ENCODE measurements at places on chromosomes 13 and 19.
A peak's percentile ranks its signal among the peaks of the same experiment; 100 is the strongest.

DNA sequence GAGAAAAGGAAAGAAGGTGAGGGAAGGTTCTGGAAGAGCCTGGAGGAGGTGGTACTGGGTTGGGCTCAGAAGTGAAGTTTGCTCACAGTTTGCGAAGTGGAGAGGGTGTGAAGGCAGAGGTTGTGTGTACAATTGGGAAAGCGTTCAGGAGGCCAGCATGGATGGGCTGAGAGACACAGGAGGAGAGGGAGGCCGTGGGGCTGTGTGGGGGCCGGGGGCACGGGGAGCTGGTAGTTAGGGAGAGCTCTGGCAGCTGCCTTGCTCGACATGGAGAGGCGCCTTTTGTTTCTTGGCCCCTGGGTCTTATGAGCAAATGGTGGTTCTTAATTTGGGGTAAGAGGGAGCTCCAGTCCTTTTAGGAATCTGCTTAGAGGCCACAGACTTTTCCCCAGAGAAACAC is 16.7 kb downstream of the BICRA start:
- no peak for DNase-seq

DNA sequence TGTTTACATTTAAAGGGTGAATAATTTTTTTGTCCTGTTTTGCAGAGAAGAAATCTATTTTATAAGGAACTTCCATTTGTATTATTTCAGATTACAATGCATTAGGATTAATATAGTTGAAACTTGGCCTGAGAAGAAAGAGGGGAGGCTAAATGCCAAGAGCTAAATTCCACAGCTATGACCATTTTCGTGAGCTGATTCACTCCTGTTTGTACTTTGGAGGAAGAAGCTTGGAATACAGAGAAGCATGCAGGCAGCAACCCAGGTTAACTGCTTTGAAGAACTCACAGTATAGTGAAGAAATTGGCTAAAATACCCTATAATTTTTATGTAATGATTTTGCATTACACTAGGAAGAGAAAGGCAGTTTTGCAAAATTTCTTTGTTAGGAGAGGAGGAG is 309.4 kb upstream of the KLF12 start:
- no peak for DNase-seq

- no peak for DNase-seq
Measured at GRCh38 chr13:55816976-55817601, 1323.6 kb upstream of the PRR20A start.

GRCh38 chr19:19081642-19082151 is 17.9 kb downstream of the SLC25A42 start:
- no peak for DNase-seq

DNA sequence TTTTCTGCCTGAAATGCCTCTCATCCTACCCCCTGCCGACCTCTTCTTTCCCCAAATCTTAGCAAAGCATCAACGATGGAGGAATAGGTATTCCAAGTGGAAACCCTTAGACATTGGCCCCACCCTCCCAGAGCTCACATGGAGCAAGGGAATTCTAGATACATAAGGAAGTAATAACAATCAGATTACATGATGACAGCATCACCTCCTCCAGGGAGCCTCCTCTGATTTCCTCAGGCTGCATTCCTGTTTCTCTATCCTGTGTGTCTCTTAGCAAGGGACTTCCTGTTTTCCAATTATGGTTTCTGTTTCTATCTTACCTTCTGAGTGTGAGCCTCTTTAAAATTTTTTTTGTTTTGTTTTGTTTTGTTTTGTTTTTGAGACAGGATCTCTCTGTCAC is 246.6 kb downstream of the TSHZ3 start:
- no peak for DNase-seq

GRCh38 chr13:37207691-37208451 is 102.4 kb upstream of the CSNK1A1L start:
- DNase-seq, result no peak

DNA sequence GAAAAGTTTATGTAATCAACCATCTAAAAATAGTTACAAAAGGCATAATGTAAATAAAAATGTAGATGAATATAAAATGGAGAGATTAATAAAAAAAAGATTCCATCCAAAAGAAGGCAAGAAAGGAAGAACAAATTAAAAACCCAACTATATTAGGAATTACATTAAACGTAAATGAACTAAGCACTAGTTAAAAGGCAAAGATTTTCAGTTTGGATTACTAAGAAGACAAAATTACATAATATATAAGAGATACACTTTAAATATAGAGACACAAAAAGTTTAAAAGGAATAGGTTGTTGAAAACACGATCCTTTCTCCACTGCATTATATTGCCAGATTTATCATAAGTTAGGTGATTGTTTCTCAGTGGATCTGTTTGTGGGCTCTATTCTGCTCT is 27.3 kb downstream of the NUFIP1 start:
- DNase-seq, result no peak

- no peak for DNase-seq
Measured at GRCh38 chr19:48500830-48501493, 10.7 kb downstream of the LMTK3 start.

- DNase-seq, result no peak
Measured at GRCh38 chr13:67806796-67807195, 576.7 kb upstream of the PCDH9 start.

DNA sequence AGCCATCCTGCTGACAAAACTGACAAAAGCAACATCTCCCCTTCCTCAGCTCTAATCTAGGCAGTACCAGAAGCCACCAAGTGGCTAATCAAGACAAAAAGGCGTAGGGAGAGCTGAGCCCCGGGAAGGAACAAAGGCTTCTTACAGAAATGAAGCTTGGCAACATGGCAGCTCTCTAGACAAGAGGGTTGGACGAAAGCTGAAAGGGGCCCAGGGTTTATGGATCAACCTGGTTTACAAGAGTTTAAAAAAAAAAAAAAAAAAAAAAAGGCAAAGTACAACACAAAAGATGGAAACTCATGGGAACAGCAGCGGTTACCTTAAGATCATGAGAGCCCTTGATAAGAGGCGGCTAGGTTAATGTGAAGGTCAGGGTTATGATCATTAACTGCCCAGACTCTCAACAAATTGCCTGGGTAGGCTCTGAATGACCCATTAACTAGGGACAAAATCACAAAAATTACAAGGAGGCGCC is 14.0 kb downstream of the ZC3H4 start:
- DNase-seq, result no peak

DNA sequence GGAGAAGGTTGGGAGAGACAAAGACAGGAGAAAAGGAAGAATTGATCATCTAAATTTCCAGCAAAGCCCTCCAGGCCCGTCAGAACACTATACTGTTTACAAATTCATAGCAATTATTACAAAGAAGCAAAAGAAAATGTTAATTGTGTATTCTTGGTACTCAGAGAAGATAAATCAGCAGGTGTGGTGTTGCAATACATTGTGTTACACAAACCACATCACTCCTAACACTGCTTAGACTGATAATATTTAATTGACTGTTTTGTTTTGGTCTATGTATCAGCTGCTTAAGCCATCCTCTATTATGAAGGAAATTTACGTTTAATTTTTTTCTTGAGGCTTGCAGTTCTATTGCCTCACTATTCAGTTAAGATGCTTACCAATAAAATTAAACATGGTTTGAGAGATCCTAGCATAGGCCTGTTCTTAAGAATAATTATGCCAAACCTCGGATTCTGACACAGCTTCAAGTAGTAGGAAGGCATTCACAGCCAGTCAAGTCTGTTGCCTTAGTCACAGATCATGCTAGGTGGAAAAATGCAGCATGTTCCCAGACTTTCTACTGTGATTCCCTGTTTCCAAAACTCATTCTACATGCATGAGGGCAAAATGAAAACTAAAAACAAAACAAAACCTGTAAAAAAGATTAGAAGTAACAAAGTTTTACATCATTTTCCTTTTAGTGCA is 129.2 kb downstream of the TBC1D4 start:
- DNase-seq, result no peak

DNA sequence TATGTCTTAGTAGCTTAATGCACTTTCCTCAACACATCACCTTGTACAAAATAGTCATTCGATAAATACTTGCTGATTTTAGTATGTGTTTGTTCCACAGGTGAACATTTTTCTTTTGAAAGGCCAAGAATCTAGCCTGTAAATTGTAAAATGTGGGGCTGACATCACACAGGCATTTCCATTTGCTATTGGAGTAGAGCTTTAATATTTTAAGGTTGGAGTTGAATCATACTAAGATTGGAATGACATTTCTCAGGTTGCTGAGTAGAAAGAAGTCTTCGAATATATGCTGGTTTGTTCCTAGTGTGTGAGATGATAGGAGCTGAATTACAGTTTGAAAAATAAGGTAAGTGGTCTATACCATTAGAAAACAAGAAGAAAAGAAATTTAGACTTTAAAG is 112.3 kb upstream of the FRY start:
- no peak for DNase-seq

DNA sequence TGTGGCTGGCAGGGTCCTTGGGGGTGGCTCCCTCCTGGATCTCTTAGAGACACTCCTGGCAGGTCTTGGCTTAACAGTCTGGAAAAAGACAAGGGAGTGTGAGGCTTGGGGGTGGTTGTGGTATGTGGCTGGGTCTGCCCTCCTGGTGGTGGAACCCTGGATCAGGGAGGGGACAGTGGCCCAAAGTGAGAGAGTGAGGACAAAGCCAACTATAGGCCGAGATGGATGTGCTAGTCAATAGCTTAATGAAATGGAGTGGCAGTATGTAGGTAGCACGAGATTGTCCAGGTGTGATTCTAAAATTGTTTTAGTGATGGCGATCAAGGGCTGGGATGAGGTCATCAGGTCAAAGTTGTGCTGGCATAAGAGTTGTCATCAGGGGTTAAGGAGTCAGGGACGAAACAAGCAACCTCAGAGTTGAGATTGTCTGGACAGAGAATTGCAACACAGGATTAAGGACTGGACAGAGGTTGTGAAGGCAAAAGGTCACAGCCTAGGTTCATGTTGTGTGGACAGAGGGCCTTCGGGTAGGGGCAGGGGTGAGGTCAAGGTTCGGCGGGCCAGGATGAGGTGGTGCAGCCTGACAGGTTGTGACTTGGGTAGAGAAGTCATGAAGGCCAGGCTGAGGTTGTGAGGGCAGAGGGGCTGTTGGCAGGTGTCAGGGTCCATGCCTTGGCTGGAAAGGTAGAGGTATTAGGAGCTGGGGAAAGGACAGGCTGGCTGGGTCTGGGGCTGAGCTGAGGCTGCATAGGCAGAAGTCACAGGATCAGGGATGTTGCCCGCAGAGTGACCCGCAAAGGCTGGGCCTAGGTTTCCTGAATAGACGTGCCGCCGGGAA is 4.5 kb upstream of the RASAL3 start:
- no peak for DNase-seq

- DNase-seq, result no peak
Measured at GRCh38 chr19:30681162-30682100, 309.2 kb downstream of the ZNF536 start.

- no peak for DNase-seq
Measured at GRCh38 chr19:42284066-42284501, 15.0 kb downstream of the CIC start.

- no peak for DNase-seq
Measured at GRCh38 chr19:41784312-41784711, 12.1 kb upstream of the CEACAM3 start.

GRCh38 chr13:39729156-39729555 is 73.7 kb downstream of the COG6 start:
- no peak for DNase-seq

DNA sequence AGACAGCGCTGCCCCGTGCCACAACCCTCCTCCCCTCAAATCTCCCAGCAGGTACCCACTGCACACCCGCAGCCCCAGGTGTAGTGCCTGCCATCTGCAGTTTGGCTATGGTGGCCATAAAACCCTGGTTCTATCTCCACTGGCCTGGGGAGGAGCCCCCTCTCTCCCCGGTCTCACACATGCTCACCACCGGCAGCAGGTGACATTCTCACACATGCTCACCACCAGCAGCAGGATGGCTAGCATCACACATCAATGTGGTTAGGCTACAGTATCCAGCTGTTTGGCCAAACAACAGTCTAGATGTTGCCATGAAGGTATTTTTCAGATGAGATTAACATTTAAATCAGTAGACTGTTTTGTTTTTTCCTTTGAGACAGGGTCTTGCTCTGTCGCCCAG is 31.1 kb downstream of the ELL start:
- DNase-seq, result no peak

- DNase-seq, result peak; percentile 93
Measured at GRCh38 chr19:12777217-12778016, 2.1 kb upstream of the HOOK2 start.

- DNase-seq, result no peak
Measured at GRCh38 chr13:42968906-42969305, 23.1 kb downstream of the EPSTI1 start.

DNA sequence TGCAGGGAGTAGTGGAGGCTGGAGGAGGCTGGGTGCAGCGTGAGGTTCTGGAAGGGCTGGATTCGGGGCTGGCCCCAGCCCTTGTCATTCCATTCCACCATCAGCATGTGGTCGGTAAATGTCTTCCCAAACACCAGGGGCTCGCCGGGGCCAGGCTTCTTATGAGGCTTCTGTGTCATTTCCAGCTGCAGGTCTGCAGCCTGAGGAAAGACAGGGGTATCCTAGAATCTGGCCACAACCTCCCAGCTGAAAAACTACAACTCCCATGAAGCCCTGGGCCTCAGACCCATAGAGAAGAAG is 4.4 kb downstream of the BCAT2 start:
- DNase-seq, result peak; percentile 45

- no peak for DNase-seq
Measured at GRCh38 chr19:1199531-1199930, 6.0 kb upstream of the STK11 start.

- peak; percentile 34 for DNase-seq
Measured at GRCh38 chr19:13526552-13526951, 20.3 kb upstream of the CACNA1A start.

DNA sequence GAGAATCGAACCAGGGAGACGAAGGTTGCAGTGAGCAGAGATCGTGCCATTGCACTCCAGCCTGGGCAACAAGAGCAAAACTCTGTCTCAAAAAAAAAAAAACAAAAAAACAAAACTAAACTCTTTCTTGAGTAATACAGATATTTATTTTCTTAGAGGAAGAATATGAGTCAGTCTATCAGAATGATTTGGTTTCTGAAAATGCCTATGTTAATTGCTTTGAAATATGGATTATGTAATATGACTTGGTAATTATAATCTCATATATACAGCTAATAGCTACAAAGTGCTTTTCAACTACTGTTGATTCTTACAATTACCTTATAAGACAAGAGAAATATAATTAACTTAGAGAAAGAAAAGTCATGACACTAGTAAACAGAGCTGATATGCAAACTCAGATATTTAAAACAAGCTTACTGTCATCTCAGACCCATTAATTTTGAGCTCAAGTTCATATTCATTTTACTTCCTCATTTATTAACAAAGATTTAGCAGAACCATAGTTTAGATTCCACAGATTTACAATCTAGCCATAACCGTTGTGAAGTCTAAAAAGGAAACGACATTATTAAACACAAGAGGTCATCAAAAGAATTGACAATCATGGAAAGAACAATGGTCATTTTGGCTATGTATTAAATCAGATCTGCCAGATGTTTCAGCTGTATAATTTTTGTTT is 88.0 kb downstream of the TBC1D4 start:
- DNase-seq, result no peak

GRCh38 chr13:43804461-43805070 is 17.8 kb upstream of the ENOX1 start:
- DNase-seq, result no peak

DNA sequence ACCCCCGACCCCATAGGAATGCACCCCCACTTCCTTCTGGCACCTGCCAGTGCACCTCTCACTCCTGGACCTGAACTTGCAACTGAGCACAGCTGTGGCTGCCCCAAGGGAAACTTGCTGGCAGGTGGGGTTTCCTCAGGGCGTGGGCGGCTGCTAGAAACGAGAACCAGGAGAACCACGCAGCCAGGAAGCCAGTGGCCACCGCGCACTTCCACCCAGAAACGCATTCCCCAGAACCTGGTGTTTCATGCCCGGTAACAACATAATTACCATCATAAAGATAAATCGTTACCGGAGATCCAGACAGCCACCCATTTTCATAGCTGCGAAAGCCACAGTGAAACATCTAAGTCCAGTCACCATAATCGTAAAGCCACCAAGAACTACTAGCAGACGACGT is 75.2 kb upstream of the C13orf46 start:
- peak; percentile 73 for DNase-seq

Data from activated T-cell treated with anti-CD3 and anti-CD28 coated beads, Interleukin-2, amount 50 U/mL, for 48 hours (primary cell).